Cerebellar nuclear complex (tissue), 1 donor: ENCODE measurements at places on chromosomes 16 and 17.

GRCh38 chr17:76005263-76006149, 4.9 kb downstream of the CDK3 start:
- DNase-seq = no peak

- no peak for DNase-seq
Observed at GRCh38 chr16:57069053-57069452, 23.3 kb upstream of the CPNE2 start.

DNA sequence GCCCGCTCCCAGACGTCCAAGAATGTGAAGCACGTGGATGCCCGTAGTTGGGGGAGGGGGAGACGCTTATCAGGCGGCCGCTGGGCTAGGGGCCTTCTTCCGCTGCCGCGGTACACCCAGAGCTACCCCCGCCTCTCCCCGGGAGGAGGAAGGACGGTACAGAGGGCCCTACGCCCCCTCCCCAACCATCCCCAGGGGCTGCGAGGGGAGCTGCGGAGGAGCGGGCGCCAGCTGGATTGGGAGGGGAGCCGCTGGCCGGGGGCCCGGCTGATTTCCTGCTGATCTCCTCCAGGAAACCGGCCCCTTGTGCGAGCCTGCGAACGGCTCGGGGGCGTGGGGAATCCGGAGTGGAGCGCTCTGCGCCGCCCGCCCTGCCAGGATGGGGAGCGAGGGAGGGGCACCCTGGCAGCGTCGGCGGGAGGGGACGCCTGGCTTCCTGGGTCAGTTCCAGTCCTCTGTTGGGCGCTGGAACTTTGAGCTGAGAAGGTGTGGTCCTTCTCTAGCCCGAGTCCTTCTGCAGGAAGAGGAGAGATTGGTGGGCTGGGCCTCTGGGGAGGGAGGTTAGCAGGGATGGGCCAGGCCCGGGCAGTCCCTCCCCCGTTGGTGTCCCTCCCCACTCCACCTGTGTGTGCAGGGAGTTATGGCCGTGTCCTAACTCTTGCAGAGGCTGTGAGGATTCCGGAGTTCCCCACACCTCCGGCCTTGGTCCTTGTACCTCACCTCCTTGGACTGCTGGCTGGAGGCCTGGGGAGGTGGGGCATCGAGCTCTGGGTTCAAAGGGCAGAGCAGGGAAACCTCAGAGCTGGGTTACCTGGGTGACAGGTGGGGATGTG, 19.2 kb downstream of the GJD3 start:
- DNase-seq = no peak

GRCh38 chr16:56265184-56265583, 73.9 kb downstream of the GNAO1 start:
- no peak for DNase-seq

DNA sequence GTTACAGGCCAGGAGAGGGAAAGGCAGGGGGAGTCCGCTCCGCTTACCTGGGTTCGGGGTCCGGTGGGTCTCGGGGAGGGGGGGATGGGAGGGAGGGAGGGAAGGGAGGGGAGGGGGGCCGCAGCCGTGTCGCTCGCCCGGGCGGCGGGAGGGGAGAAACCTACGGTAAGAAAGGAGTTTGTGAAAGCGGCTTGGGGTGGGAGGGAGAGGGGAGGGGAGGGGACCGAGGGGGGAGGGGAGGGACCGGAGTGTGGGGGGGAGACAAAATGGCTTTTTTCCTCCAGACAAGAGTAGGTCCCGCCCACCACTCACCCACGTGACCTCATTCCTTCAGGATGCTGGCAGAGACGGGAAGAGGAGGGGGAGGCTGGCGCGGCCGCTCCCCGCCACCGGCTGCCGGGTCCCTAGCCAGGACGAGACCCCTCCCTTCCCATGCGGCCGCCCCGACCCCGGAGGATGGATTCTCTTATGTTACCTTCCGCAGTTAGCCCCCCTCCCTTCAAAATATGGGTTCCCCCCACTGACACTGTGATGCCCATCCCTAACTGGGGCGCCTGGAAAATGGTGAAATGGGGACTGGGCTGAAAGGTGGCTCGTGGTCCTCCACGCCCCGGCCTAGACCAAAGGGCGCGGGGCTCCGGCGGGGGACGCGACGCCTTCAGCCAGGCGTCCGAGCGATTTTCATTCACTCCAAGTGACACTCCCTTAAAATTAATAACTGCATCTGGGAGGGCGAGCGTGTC, at the start of gene PCGF2:
Gene PCGF2 (minus strand): TSS at position 188 of the 743 bp plus-strand sequence. CDS start 7,934 bp downstream, outside the sequence.
- DNase-seq = no peak

DNA sequence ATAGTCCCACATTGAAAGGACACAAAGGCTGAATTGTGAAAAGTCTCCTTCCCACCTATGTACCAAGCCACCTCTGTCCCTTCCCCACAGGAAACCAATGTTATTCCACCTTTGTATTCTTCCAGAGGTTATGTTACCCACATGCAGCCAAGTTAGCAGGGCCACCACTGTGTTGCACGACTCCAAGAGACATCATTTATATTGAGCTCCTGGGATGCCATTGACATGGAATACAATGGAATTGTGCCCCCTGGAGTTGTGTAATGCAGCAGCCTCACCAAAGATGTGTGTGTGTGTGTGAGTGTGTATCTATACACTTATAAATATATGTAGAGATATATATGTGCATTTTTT, 21.6 kb upstream of the MSI2 start:
- DNase-seq = no peak

- no peak for DNase-seq
Observed at GRCh38 chr17:31494259-31495021, 103.0 kb downstream of the RAB11FIP4 start.

DNA sequence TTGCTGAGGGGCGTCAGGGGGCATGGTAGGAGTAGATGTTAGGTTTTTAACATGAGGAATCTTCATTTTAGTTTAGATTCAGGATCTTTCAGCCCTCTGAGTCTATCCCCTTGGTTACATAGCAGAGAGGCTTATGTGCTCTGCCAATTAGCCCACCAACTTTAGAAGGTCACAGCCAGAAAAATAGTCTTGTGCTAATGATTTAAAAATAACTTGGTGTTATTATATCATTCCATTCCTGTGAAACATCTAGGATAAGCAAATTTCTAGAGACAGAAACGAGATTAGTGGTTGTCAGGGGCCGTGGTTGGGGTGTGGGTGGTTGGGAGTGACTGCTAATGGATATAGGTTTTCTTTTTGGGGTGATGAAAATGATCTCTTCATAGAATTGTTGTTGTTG, 183.7 kb downstream of the SNX29 start:
- DNase-seq = no peak

DNA sequence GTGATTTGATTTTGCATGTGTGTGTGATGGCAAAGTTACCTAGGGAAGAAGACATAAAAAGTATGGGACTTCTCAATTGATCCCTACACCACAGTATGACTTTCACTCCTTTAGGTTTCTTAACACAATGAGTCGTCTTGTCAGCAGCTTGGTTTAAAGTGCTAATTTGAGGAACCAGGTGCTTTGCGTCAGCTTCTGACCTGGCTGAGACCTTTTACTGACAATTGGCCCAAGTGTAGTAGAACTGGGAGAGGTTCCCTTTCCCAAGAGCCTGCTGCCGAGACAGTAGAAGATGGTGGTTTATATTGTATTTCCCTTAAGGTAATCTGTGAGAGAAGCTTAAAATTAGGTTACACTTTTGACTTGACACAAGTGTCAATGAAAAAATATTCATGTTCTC, 54.9 kb downstream of the LDHD start:
- DNase-seq = no peak

- DNase-seq = no peak
Observed at GRCh38 chr16:50668368-50669008, 12.6 kb downstream of the SNX20 start.

DNA sequence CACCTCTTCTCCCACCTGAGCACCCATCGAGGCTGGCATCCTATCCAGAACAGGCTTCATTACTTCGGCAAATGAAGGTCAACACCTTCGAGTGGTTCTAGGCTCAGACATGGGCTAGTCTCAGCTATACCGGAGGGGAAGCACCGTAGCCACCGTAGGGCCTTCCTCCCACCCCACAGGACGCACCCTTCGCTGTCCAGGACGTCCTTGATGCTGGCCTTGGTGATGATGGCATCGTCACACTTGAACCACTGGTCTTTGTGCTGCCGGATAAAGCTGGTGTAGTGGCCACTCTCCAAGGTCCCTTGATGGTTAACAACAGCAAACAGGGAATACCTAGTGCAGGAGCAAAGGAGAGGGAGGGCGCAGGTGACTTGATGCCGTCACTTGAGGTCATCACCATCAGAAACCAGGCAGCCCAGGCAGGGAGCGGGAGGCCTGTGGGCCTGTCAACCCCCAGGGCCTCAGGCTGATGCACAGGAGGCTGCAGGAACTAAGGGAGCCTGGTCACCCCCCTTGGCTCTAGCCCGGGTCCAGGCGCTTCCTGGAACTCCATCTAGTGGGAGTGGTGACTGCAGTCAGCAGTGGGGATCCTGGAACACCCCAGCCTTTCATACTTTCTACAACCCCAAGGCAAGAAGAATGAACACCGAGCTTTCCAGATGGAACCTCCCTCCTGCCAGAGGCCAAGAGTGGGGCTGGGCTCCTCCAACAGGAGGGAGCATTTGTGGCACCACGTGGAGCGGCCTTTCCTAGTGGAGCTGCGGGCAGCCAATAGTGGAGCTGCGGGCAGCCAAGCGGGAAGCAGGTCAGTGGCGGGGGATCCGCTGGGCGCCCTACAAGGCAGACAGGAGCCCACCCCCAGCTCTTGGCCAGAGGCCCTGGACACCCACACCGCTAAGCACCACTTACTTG, 38.5 kb downstream of the USP22 start:
- no peak for DNase-seq

DNA sequence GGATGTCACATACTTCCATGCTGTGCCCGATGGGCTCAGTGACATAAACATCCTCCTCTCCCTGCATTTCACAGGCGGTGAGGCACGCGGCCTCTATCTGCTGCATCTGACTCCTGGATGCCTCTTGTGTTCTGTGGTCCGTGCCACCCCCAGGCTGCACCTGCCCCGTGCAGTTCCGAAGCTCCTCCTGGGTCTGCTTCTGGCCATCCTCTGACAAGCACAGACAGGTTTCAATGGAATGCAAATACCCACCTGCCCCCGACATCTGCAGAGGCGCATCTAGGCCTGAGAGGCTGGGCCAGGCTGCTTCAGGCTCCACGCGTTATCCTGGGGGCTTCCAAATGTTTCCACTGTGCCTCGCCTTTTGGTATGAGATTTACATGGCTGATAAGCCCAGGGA, 46.3 kb upstream of the DNAH17 start:
- no peak for DNase-seq

- DNase-seq = no peak
Observed at GRCh38 chr17:73503560-73503959, 140.7 kb downstream of the SDK2 start.

DNA sequence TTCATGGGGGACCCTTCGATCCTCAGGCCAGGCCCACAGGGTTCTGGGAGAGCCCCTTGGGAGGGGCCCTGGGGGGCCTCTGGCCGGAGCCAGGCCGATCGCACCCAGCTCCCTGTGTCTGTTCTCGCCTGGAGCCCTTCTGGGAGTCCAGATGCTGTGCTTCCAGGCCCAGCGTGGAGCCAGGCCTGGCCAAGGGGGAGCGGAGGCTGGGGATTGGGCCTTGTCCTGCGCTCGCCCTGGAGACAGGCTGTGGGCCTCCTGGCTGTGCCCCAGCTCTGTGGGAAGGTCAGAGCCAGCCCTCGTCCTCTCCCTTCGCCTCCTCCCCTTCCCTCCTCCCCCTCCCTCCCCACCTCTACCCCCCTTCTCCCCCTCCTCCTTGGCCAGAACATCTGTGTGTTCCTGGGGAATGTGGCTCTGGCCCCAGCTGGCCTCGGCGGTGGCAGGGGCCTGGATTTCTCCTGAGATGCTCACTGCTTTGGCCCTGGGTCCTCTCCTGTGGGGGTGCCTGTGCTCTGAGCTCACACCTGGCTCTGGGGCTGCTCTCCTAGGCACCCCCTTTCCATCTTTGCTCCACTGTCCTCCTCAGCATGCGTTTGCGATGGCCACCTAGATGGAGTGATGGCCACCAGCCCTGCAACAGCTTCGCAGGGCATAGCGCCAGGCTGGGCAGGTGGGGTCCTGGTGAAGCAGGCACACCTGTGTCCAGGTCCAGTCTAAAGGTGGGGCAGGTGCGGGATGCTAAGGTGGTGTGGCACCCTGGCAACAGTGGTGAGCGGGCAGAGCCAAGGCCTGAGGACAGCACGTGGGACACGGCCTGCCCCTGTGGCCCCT, 90.6 kb upstream of the CIBAR2 start:
- DNase-seq = no peak
